NCI-H1436 treated with DMSO at 0.1 percent for 48 hours (cell line): ENCODE measurements at places on chromosomes 12 and 14.

- no peak for DNase-seq
Observed at GRCh38 chr12:93176165-93176564, 201.6 kb upstream of the NUDT4 start.

- DNase-seq, result no peak
Observed at GRCh38 chr12:96995861-96996260, 88.8 kb downstream of the NEDD1 start.

- no peak for DNase-seq
Observed at GRCh38 chr12:116427200-116427930, 131.8 kb upstream of the MAP1LC3B2 start.

DNA sequence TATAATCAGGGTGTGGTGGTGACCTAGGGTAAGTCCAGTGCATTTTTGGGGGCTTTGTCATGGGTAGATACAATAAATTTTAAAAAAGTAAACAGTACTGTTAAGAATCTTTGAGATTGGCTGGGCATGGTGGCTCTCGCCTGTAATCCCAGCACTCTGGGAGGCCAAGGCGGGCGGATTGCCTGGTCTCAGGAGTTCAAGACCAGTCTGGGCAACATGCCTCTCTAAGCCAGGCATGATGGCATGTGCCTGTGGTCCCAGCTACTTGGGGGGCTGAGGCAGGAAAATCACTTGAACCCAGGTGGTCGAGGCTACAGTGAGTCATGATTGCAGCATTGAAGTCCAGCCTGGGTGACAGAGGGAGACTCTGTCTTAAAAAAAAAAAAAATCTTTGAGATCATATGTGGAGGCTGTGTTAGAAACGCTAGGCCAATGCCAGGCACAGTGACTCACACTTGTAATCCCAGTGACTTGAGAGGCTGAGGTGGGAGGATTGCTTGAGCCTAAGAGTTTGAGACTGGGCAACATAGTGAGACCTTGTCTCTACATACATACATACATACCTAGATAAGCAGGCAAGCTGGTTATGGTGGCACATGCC lies 67.7 kb downstream of the PRKCH start:
- DNase-seq, result no peak

- DNase-seq, result no peak
Observed at GRCh38 chr12:49014547-49014946, 4.0 kb downstream of the PRKAG1 start.

GRCh38 chr12:10540776-10541205 lies 35.1 kb downstream of the EIF2S3B start:
- DNase-seq, result no peak

DNA sequence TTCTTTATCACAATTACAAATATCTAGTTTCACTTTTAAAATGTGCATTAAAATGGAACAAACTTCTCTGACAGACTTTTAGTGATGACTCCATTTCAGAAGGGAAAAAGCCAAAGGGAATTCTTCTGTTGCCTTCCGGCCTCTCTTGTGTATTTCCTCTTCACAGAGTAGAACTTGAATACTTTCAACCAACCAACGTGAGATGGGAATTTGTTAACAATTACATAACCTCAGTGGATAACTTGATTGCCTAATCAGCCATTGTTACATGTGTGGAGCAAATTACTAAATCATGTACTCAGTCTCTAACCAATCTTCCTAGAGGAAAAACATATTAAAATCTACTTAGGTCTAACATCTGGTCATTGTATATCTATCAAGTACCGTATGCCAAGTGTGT lies 291.1 kb downstream of the SYT1 start:
- DNase-seq, result no peak

DNA sequence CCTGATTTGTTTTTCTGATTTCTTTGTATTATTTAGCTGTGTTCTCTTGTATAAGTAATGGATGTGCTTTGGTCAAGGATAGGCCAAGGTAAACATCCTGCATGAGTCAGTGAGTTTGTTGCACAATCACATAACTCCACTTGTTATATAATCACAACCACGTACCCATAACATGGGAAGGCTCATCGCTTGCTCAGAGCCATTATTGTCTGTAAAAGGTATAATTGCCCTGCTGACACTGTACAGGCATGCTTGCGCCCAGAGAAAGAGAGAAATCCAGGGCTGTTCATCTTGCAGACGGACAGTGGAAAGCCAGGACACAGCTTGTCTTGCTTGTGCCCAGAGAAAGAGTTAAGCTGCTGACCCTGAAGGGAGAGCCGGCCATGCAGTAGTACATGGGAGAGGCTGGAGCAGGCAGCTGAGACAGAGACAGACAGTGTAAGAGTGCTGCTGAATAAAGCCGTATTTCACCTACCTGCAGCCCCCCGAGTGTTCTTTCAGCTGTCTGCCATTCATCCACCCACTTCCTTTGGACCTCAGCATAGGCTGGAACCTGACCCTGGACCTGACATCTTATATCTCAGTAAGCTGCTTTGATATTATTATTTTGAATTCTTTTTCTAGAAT lies 174.7 kb upstream of the DAAM1 start:
- DNase-seq, result no peak

DNA sequence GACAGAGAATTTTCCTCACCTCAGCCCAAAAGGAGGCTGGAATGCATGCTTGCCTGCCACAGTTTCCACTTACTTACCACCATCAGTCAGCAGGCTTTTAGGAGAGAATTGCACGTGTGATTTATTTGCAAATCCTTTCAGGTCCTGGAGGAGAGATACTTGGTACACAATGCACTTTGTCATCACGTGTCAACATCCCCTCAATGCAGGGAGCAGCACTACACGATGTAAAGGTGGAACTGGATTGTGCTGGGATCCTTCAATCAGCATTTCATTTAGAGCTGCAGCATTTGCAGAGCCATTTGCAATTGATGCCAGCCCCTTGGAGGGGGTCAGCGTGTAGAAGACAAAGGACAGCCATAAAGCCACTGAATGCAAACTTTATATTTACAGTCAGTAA lies 218.1 kb downstream of the GLT1D1 start:
- no peak for DNase-seq

DNA sequence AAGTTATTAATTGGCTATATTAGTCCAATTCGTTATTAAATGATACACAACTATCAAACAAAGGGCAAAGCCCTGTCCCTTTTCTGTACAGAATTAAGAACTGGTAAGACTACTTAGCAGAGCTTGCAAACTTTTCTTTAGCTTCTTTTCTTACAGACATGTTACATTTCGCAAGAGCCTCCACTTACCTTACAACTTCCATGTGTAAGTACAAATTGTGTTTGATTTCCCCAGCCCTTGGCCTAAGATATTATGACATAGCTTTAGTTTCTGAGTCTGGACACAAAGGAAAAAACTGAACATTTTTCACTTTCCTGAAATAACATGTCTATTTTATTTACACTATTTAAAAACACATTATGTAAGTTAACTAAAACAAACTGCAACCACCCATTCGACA lies 1.7 kb downstream of the ATF7 start:
- no peak for DNase-seq

- no peak for DNase-seq
Observed at GRCh38 chr12:53623548-53624385, 2.4 kb downstream of the ATF7 start.

GRCh38 chr12:89700191-89700810 lies 8.3 kb downstream of the ATP2B1 start:
- no peak for DNase-seq

DNA sequence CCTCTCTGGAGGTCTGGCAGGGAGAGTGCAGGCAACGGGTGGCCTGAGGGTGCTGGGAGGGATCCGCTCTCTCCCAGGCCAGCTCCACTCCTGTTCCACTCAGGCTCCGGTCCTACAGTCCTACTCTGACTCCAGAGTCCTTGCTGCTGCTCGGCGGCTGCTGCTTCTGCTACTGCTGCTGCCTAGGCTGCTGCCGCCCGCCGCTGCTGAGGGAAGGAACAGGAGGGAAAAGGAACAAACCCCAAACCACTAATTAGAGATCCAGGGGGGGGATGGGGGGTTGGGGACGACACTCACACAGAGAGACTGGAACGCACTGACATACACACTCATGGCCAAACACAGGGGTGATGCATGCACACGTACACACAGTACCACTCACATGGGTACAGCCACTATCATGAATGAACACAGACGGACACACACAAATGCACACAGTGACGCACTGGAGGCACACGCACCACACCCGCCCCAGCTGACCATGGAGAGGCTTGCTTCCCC lies at the start of gene SP7:
Gene SP7, minus strand, starts transcription at position 174 of the 501 bp plus-strand sequence. CDS start 708 bp downstream, outside the sequence.
- DNase-seq, result no peak

DNA sequence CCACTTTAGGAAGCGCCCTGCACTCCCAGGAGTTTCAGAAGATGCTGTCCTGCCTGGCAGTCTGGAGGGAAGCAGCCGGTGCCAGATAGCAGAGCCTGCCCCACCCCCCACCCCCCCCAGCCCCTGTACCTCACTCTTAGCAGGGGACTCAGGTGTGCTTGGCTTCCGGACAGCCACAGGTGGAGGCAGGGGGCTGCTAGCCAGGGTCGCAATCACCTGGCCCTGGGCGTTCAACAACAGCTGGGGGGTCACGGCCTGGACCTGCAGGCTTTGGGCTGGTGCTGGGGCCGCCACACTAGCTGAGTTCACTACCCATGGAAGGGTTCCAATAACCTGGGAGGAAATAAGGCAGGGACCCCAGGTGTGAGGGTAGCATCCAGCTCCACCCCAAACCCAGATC lies 22.0 kb downstream of the POU6F1 start:
- DNase-seq, result no peak

GRCh38 chr14:67533754-67534085 lies 630 bp downstream of the PLEKHH1 start:
- DNase-seq, result no peak

DNA sequence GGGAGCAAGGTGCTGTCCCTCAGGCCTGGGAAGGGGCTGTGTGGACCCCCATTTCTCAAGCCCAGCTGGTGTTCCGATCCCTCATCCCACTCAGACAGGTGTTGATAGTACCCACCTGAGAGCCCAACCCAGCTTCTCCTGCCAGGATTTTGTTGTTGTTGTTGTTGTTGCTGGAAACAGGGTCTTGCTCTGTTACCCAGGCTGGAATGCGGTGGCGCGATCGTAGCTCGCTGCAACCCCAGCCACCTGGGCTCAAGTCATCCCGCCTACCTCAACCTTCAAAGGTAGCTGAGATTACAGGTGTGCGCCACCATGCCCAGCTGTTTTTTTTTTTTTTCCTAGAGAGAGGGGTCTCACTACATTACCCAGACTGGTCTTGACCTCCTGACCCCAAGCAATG lies 209.9 kb downstream of the PHETA1 start:
- DNase-seq, result no peak

DNA sequence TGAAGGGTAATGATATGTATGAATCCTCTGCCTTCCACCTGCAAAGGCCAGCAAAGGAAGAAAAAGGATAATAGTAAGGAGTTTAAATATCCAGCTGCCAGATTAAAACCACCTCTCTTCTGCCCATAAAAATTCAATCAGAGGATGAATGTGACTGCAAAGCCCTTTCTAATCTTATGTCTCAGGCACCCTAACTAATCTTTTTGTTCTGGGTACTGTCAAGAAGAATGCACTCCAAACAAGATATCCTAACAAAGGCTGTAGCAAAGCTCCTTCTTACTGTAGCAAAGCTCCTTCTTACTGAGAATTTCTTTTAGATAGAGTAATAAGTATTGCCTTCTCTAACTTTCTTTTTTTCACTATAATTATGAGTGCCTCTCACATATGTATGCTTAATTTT lies 91.8 kb downstream of the ST8SIA1 start:
- DNase-seq, result no peak

- DNase-seq, result no peak
Observed at GRCh38 chr14:101817501-101818001, 56.0 kb downstream of the PPP2R5C start.

- DNase-seq, result no peak
Observed at GRCh38 chr14:58712357-58712756, 74.6 kb downstream of the DACT1 start.

GRCh38 chr14:61064210-61064609 lies 83.2 kb downstream of the SLC38A6 start:
- DNase-seq, result no peak

- no peak for DNase-seq
Observed at GRCh38 chr12:27999970-28000369, 27.4 kb upstream of the PTHLH start.

DNA sequence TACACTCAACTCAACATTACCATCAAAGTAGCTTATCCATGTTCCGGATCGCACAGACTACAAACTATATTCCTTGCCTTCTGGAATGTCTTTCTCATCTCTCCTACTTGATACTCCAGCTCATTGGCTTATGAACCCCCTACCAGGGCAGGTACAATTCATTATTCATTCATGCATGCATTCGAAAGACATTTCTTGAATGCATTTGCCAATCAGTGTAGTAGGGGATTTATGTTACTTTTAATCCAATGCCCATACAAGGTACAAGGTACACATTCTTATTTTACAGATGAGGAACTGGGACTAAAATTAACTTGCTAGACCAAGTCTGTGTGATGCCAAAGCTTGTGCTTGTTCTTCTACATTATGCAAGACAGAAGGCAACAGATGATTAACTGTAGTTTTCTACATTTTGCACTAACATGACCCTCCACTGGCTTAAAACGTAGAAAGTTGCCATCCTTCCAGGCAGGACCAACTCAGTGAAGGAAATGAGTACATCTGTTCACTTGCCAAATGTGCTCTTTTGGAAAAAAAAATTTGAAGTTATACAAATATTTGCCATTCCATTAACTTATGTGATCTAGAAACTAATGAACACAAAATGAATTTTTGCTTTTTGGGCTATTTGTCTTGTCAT lies 53.8 kb upstream of the KCNJ8 start:
- DNase-seq, result no peak

DNA sequence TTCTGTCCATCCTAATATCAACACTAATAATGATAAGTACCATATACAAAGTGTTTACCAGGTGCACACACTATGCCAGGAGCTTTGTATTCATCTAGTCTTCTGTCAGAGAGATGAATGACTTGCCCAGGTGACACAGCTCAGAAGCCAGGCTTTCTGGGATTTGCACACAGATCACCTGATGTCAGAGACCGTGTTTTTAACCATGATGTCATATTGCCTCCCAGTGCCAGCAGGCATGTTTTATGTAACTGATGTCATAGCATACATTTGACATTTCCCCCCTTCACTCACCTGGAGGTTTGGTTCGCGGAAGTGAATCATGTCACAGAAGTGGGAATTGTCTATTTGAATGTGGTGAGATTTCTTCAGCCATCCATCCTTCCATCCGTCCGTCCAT lies 5.7 kb downstream of the WSCD2 start:
- DNase-seq, result no peak

GRCh38 chr12:65537978-65538377 lies 259.5 kb downstream of the MSRB3 start:
- DNase-seq, result no peak
